NCI-H1694 treated with DMSO at 0.1 percent for 48 hours (cell line): ENCODE measurements at places on chromosomes 6 and 20.
A peak's percentile ranks its signal among the peaks of the same experiment; 100 is the strongest.

- no peak for DNase-seq
Measured at GRCh38 chr6:29850011-29850553, 22.5 kb downstream of the HLA-G start.

DNA sequence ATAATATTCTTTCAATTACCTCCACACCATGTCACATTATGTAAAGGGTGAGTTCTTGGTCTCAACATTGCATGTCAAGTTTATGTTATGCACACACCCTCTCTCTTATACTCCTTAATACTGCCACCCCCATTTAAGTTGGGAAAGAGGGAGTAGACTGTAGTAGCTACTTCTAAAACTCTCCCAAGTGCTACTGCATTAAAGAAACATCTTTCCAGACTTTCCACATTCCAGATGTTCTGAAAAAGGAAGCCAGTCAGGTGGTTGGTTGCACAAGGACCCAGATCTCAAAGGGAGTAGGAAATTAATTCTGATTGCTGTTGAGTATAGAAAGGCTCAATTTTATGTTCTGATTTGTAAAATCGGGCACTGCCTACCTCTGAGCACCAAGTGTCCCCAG is 419.5 kb downstream of the CD83 start:
- DNase-seq: no peak

- DNase-seq: peak; percentile 80
Measured at GRCh38 chr20:63835021-63835858, 4.2 kb upstream of the ZBTB46 start.

- no peak for DNase-seq
Measured at GRCh38 chr6:165833355-165833754, 170.3 kb upstream of the PDE10A start.

DNA sequence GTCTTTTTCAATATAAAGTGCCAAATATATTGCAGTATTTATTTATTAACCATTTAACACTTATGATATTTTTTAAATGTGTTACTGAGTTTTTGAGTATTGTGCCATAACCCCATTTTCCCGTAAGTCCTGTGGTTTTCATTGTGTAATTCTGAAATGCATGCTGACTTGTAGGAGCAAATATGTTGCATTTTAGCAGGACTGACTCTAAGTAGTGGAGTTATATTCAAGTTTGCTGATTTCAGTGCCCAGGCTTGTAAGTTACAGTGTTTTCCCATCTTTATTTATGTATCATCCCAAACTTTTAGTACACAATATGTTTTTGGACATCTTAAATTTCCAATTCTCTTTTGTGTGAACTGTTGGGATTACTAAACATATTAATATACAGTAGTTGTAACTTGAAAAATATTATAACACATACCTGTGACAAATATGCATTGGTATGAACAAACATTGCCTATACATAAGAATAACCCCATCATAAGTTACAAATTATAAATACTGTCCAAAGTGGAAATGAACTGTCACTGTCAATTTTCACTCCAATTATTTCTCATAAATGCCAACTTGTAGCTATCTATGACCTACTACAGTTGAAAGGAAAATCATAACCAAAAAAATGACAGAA is 179.3 kb upstream of the RUNX2 start:
- DNase-seq: no peak

DNA sequence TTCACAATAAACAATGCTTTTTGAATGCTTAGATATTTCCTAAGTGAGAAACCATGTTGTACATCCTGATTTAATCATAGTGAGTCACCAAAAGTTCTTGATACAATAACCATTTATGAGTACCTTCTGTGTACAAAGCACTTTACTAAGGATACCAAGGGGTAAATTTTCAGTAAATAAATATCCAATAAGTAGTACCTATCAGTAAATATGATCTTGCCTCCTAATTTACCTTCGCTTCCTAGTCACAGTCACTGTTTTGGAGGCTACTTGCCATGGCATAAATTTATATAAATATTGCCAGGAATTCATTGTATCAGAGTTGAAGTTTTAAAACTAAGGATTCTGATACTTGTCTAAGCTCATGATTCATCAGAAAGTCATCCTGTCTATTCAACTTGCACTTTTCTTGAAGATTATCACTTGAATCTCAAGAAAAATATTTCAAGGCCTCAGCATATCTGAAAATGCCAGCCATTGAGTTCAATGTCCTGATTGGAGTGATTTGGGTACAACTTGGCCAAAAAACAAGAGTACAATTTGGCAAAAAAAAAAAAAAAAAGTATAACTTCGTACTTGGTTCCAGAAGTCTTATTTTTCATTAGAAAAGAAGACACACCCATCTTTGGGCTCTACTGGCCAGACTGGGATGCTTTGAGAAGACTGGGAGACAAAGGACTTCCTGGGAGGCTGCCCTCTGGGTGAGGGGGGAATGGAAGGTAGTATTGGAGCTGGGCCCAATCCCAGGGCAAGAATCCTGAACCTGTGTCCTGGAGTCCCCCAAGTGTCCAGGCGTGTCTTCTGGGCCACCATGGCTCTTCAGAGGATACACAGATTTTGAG is 32.8 kb downstream of the RAB22A start:
- DNase-seq: no peak

DNA sequence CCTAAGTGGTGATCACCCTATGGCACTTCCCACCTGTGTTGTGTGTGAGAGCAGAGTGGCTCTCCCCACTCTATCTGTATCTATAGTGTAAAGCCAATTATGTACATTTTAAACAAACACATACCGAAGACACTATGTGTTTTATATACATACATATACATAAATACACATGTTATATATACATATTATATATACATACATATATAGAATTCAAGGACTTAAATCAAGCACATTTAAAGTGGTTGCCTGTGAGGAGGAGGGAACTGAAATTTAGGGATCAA is 246.6 kb downstream of the LY86 start:
- no peak for DNase-seq

DNA sequence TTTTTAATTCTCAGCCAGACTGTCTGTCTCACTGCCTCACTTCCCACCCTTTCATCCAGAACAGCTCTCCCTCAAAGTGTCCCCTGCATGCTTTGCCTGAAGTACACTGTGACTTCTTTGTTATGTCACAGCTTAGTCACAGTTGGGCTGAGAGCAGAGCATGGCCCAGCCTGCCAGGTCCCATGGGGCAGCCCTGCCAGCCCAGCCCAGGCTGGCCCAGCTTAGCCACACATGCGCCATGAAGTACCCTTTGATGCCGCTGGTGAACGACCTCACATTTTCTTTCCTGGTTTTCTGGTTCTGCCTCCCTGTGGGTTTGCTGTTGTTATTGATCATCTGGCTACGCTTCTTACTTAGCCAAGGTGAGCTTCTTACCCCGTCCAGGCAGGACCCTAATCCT is at the start of gene ADIG:
Gene ADIG (plus strand): TSS at position 185 of the 400 bp plus-strand sequence. CDS start 54 bp downstream, at position 239.
- no peak for DNase-seq

GRCh38 chr6:78578430-78578829 is 288.9 kb upstream of the IRAK1BP1 start:
- DNase-seq: no peak

DNA sequence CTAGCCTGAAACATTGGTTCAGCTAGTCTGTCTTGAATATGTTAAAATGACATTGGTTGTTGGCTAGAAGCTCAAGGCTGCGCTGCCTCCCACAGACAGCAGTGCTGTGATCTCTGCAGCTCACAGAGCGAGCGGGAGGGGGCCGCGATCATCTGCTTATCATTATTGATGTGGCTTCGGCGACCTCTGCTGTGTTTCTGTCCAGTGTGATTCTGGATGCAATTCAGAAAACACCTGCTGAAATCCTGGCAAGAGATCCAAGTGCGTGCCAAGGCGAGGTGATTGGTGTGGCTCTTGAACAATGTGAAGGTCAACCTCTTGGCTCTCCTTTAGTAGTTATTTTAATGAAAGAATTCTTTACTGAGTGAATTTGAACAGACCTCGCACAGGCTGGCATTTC is 142.3 kb upstream of the SASH1 start:
- DNase-seq: no peak
